GM20000 (cell line): ENCODE measurements at places on chromosomes 2 and 18.

DNA sequence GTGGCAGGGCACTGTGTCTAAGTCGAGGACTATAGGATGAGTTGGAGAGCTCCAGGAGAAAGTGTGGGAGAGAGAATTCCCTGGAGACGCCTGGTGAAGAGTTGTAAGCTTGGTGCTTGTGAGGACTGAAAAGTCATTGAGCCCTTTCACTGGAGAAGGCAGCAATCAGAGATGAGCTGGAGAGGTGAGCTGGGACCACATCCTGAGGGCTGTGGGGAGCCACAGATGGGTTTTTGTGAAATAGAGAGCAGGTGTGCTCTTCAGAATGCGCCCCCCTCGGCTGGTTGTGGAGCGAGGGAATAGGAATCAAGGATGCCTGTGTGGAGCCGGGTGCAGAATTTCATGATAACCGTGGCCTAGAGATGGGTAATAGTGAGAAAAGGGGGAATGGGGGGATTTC, 224.3 kb downstream of the KLHL29 start:
- DNase-seq = no peak

DNA sequence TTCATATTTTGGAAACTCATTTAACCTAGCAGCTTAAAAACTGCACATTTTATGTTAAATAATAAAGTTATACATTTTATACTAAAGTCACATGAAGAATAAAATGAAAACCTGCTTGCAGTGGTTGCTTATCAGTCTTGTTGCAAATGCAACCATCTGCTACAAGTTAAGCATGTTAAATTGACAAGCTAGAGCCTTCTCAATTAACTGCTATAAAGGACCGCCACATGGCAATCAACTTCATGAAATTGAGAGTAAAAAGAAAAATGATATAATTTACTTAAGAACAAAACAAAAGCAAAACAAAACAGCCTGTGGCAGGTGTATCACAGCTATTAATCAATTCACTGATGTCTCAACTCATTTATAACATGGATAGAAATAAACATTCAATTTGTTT, 78.7 kb downstream of the RTTN start:
- DNase-seq = no peak

DNA sequence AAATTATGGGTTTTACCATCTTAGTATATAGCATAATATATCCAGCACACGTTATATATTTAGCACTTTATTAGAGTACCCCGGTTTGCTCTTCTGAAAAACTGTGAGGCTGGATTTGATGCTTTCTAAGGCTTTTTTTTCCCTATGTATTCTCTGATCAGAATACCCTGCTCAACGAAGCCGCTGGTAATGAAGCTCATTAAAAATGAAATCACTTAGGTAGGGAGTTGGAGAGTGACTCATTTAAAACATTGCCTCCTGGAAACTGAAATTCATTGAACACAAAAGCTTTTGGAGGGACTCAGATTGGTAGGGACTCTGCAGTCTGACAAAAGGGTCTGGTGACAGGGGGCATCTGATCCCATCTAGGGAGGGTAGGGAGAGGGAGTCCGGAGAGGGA, 365.4 kb upstream of the MEX3C start:
- DNase-seq = no peak

GRCh38 chr18:5584746-5585417, 41.1 kb upstream of the EPB41L3 start:
- no peak for DNase-seq

DNA sequence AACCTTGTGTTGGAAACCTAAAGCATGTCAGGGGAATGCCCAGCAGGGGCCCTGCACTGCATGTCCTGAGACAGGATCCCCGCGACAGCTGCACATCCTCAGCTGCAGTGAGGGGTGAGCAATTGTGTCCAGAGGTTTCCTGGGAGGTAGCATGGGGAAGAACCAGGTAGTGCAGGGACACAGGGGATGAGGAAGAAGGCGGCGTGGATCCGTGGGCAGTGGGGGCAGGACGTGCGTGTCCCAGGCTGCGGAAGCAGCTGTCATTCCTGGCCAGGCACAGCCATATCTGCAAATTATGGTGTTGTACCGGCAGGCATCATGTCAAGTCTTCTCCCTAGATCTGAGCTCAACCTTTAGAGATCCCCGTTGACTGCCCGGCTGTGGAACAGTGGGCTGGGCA, 238.2 kb upstream of the MYT1L start:
- no peak for DNase-seq

DNA sequence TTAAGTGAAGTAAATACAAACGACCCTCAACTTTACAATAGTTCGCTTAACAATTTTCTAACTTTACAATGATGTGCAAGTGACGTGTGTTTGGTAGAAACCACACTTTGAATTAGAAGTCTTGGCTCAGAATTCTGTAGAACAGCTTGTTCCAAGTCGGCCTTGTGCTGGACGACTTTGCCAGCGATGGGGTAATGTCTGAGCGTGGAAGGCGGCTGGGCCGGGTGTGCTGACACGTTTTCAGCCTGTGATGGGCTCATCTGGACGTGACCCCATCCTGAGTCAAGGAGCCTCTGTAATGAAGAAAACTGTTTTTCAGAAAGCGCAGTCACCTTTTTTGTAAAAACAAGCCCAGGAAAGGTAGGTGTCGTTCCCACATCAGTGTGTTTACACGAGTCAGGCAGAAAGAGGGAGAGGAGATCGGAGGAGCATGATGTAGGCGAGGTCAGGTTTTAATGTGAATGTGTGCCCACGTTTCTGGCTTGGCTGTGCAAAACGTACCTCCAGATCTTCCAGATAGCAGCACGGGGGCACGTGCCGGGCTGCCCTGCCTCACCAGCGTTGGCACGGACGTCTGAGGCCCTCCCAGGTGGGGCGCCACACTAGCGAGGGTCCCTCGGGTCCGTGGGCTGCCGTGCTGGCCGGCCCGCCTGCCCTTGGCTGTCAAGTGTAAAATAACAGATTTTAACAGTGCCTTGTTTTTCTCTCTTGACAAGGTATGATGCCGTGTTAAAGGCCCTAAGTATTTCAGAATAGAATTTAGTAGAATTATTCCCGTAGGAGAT, 54.6 kb downstream of the CTDP1 start:
- DNase-seq = no peak
